ENCODE measurements at places on chromosomes 12 and 14.

DNA sequence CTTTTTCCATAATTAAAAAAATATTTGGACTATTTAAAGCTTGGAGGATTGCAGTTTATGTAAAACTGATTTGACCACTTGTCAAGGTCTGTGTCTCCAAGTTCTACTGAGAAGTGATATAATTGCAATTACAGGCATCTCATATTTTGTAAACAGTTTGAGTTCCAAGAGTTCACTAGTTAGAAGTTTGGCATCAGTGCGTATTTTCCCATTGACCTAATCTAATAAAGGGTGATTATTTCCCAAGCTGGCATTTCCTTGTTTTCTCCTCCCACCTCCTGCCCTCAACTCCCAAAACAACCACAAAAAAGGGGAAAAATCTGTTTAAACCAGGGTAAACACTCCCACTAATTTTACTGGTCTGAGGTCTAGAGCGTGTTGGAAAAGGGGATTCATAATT, 3.0 kb upstream of the MYF6 start:
- H3K4me1 ChIP-seq: no peaks in the 10 kb centered on the region
- H3K27me3 ChIP-seq: peaks cover 21% of the 10 kb centered on the region
- no peak overlapping the region for H3K4me3 ChIP-seq
- no peaks in the 10 kb centered on the region for H3K36me3 ChIP-seq
- H3K27ac ChIP-seq: no peak overlapping the region

GRCh38 chr14:83611491-83611890, 1918.5 kb upstream of the FLRT2 start:
- no peak for DNase-seq
- no peaks in the 10 kb centered on the region for H3K36me3 ChIP-seq
- H3K27ac ChIP-seq: no peak overlapping the region

GRCh38 chr14:76894308-76894707, 68.1 kb downstream of the LRRC74A start:
- H3K4me3 ChIP-seq: no peak overlapping the region
- peaks cover 3% of the 10 kb centered on the region for H3K36me3 ChIP-seq
- H3K4me1 ChIP-seq: no peaks in the 10 kb centered on the region
- no peak overlapping the region for H3K27ac ChIP-seq

DNA sequence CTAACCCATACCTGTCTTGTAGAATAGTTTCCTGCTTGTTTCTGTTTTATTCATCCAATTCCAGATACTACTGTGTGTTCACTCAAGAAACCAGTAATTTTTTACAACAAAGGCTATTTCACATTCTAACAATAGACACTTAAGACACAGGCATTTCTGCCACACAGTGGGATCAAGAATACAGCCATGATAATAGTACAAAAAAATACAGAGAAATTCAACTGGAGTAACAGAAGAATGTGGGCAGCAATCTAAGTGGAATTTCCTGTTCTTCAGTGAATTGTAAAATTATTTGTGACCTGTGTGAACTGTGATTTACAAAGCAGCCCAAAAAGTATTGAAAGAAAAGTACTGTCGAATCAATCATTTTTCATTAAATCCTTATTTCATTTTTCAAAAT, 282.9 kb downstream of the CCER1 start:
- no peaks in the 10 kb centered on the region for H3K36me3 ChIP-seq
- H3K27ac ChIP-seq: no peak overlapping the region
- no peak for DNase-seq
- H3K27me3 ChIP-seq: no peaks in the 10 kb centered on the region
- H3K4me3 ChIP-seq: no peak overlapping the region

Measured in activated naive CD4-positive, alpha-beta T cell treated with anti-CD3 and anti-CD28 coated beads, Interleukin-2, amount 10 ng/mL, durations not matched to agents 7 days and 5 days (primary cell).